ENCODE measurements at places on chromosomes 7 and 10.

- DNase-seq = no peak
These were observed at the start of gene GRID1 for GRCh38 chr10:86366033-86366901. TSS of gene GRID1 (minus strand) at chr10:86366795.

DNA sequence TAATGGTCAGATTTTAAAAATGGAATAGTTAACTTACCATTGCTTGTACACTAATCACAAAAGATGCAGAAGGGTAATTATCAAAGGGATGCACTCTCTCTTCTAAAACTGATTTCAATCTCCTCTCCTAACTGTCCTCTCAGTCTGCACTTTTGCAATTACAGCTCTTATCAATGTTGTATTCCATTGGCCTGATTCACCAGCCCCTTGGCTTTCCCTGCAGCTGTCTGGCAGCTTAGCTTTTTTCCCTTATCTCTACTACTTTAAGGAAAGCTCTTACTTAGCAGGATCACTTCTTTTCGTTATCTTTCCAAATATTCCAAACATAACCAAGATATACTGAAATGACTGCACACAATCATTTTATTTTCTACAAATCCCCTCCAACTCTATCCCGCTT lies 448.8 kb downstream of the GRM8 start:
- DNase-seq = no peak

GRCh38 chr7:1136841-1137516 lies 23.0 kb downstream of the ZFAND2A start:
- DNase-seq = no peak

- DNase-seq = no peak
These were observed 167.6 kb downstream of the CXCL12 start for GRCh38 chr10:44217274-44217820.

DNA sequence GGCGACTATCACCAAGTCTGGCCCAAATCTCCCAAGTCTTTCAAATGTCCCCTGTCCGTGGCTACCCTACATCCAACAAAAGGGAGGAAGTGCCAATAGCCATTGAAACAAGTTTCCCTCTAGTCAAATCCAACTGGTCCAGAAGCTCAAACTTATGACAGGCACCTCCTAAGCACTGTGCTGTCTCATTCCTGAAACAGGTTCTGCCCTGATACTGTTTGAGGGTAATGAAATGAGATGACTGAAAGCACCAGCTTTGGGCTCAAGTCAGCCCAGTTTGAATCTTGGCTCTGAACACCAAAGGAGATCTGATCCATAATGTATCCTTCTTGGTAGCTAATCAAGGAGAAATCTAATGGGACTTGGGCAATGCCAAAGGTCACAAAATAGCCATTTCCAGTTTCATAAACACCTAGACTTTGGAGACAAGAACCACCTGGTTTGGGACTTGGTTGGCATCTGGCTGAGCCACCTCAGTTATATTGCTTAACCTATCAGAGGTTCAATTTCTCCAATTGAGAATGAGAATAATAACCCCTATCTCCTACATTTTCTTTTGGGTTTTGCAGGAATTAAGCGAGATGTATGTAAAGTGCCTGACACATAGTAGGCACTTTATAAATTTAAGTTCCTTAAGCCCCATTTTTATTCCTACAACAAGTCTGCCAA lies 34.7 kb upstream of the ARID5B start:
- DNase-seq = no peak

GRCh38 chr10:47326306-47326926 lies 4.2 kb downstream of the GDF2 start:
- no peak for DNase-seq

- DNase-seq = no peak
These were observed 71.3 kb downstream of the AP3M1 start for GRCh38 chr10:74079028-74079935.

DNA sequence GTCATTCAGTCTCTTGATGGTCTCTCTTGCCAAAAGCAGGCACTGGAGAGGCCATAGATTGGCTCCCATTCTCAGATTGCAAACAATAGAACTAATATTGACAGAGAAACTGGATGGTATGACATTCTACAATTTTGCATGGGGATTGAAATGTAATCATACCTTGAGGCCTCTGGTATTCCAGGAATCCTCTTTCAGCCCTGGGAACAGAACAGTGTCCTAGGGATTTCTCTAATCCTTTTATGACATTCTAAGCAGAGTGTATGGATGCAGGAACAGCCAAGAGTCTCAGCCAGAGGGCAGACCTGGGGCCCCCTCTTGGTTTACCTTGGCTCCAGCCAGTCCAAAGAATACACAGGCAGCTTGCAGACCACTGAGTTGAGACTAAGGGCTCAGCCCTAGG lies 206.4 kb downstream of the KCNMA1 start:
- DNase-seq = no peak

- DNase-seq = no peak
These were observed 366.4 kb upstream of the POM121L12 start for GRCh38 chr7:52669031-52669430.

DNA sequence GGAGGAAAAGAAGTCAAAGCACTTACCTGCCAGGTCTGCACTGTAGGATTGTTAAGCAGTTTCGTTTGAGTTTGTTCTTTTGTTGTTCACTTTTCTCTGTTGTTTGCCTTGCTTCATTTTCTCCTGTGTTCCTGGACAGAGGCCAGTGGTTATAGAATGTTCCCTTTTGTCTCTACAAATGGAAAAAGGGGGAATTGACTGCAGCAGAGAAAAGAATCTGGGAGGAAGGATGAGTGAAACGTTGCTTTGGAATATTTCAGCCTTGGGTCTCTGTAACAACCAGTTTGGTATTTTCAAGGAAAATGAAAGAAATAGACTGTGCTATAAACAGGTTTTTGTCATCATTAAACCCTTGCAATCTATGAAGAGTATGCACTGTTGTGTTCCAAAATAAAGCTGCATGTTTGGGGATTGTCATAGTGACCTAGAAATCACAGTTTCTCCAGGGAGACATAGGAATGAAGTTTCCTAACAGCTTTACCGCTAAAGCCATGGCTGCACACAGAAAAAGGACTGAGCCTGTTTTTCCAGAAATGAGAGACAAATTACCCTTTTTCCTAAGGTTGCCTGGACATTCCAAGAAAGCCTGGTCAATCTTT lies 60.8 kb upstream of the HABP2 start:
- DNase-seq = no peak

GRCh38 chr10:3652886-3653285 lies 132.1 kb downstream of the KLF6 start:
- no peak for DNase-seq

DNA sequence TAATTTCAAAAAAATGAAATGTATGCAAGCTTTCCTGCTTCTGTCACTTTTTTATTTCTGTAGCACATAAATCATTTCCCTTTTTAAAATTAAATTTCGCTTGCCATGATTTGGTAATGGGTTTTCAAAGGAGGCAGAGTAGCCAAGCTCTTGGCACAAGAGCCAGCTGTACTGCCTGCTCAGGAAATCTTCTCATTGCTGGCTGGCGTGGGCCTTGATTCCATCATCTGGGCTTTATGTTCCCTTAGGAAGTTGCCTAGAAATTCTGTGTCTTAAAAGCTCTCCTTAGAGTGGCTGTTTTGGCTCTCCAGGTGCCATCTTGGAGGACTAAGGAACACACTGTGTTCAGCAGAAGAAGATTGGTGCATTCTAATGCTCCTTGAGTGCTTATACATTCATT lies 107.4 kb downstream of the ARID5B start:
- no peak for DNase-seq

GRCh38 chr7:158314394-158314793 lies 273.2 kb downstream of the PTPRN2 start:
- no peak for DNase-seq

- DNase-seq = no peak
These were observed 204.1 kb downstream of the ZNF365 start for GRCh38 chr10:62578301-62578700.

- no peak for DNase-seq
These were observed 32.9 kb upstream of the BTRC start for GRCh38 chr10:101321073-101321472.

DNA sequence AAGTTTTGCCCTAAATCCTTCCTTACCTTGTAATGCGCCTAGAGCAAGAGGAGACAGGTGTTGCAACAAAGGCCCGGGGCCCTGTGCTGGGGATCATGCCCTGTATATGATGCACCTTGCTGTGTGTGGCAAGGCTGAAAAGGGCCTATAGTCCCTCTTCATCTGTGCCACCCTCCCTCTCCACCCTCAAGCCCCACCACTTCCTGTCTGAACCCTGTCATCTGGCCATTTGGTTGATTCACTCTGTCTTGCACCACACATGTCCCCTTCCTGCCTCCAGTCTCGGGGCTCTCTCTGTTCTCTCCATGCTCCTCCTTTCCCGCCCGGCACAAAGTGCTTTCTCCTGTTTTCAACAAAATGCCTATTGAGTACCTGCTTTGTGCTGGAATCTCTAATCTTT lies 11.5 kb upstream of the MALSU1 start:
- no peak for DNase-seq

- no peak for DNase-seq
These were observed 160.0 kb downstream of the PDE1C start for GRCh38 chr7:31910191-31910590.

DNA sequence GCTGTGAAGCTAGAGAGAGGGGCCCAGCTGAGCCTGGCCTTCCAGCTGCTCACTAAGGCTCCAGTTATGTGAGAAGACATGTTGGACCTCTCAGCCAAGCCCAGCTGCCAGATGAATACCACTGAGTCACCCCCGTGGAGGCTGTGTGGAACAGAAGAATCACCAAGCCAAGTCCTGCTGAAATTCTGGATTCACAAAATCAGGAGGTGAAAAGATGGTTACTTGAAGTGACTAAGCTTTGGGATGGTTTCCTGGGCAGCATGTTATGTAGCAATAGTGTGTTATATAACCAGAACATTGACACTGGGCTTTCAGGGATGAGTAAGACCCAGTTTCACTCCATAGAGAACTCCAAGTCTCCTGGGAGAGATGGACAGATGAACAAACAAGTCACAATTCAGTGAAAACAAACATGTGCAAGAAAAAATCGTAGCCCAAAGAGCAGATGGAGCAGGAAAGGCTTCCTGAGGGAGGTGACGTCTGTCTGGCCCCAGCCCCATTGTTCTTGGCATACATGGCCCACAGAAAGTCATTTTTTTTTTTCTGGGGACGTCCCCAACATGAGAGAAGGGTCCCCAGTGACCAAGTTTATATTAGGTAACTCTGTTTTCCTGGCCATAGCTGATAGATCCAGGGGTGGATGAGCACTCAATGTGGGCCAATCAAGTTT lies 64.1 kb upstream of the PDZD8 start:
- DNase-seq = no peak

DNA sequence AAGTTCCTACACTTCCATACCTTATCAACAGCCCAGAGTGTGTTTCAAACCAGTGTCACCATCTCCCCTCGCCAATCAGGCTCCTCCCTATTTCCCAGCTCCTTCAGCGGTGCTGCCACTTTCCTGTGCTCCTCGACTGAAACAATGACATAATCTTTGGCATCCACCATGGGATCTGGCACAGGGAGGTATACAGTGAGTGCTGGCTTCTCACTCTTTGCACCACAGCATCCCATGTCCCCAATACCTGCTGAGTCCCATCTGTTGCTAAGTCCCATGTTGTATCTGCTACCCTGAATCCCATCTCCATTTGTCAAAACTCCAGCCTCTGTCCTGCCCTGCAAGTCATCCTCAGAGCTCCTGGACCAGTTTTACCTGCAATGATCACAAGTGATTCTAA lies 15.4 kb downstream of the PAXIP1 start:
- DNase-seq = no peak

GRCh38 chr7:45088146-45088701 lies 545 bp downstream of the NACAD start:
- DNase-seq = no peak

- no peak for DNase-seq
These were observed 162.7 kb upstream of the ITGB1 start for GRCh38 chr10:33120700-33121099.

DNA sequence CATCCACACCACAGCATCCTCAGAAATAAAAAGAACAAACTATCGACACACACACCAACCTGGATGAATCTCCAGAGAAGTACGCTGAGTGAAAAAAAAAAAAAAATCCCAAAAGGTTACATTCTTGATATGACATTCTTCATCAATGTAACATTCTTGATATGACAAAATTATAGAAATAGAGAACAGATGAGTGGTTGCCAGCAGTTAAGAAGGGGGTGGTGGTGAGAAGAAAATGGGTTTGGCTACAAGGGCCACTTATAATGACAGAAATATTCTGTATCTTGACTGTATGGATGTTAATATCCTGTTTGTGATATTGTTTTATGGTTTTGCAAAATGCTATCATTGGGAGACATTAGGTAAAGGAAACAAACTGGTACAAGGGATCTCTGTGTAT lies 36.9 kb downstream of the VSTM4 start:
- DNase-seq = no peak

DNA sequence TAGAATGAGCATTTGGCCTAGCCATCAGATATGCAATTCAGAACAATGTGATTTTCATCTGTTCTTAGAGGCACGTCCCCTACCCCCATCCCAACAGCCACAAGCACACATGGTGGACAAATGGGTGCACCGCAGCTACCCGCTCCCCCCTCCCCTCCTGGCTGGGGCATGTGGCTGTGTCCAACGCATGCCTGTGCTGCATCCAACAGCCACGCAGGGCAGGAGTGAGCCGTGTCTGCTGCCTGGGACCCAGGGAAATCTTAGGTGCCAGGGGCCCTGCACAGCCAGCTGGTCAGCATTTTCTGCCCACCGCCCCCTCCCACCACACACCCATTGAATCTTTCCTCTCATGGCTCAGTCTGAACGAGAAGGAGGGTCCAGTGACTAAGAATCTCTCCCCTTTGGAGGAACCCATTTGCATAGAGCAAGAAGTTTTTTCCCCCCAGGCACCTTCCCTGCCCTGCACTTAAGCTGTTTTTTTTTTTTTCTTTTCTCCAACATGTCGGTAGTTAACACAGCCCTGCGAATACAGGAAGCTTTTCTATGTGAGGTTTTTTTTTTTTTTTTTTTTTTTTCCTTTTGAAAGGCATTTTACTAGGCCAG lies 138.9 kb downstream of the WDR11 start:
- DNase-seq = no peak

DNA sequence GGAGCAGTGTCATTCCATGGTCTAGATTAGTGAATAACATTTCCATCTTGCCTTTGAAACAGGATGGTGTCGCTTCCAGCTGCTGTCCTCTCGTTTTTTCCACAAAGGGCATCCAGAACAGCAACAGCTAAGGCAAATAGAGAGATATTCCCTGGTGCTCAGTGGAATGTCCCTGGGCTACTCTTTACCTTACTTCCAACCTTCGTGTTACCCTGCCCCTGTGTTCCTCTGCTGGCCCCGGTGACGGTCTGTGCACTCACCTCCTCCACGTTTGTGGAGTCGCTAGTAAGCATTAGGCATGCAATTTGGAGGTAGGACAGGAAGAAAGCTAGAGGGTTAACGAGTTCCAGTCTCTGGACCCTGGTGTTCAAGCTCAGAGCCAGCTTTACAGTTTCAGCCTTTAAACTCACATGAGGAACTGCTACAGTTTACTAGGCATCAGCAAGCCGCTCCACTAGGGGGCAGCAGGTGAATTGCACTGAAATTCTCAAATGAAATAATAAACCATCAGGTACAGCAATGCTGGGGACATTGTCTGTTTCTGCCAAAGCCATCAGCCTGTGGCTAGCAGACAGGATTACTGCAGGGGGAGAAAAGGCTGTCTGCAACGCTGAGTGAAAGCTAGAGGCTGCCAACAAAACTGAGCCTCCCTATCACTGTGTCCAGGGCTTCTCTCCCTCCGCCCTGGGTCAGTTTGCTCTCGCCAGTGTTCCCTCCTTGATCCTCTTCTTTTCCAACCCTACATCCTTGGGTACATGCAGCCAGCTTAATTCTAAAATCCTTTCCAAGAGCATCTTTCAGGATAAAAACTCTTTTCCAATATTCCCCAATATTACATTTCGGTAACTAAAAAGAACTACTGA lies 9.0 kb downstream of the MRPL32 start:
- peak; percentile 61 for DNase-seq

Measured in stimulated activated CD4-positive, alpha-beta T cell treated with anti-CD3 and anti-CD28 coated beads, Interleukin-2, amount 100 ng/mL, for 4 hours (primary cell).